ENCODE measurements at places on chromosomes 5 and 9. TPM values are rescaled to one million over a fixed set of nuclear protein-coding genes. Genes with fewer than 3 reads are reported as not detected.

The SNCAIP gene
- total RNA-seq: 4.2 TPM

The SOWAHA gene
- total RNA-seq: not detected

GRCh38 chr9:137255448-137256114, 454 bp downstream of the NELFB start:
- peaks cover 15% of the 10 kb centered on the region for H3K4me1 ChIP-seq
- no peaks in the 10 kb centered on the region for H3K27me3 ChIP-seq
- peak overlapping the region; percentile 85 for H3K4me3 ChIP-seq
- H3K27ac ChIP-seq: peak overlapping the region; percentile 41

- H3K4me3 ChIP-seq: no peak overlapping the region
- no peaks in the 10 kb centered on the region for H3K4me1 ChIP-seq
- H3K27me3 ChIP-seq: no peaks in the 10 kb centered on the region
- DNase-seq: no peak
- H3K27ac ChIP-seq: no peak overlapping the region
Observed at GRCh38 chr9:13163287-13163686, 116.2 kb downstream of the MPDZ start.

- H3K27ac ChIP-seq: no peak overlapping the region
- no peaks in the 10 kb centered on the region for H3K4me1 ChIP-seq
- H3K27me3 ChIP-seq: peaks cover 24% of the 10 kb centered on the region
- DNase-seq: no peak
Observed at GRCh38 chr5:135631391-135631790, 52.6 kb upstream of the CXCL14 start.

DNA sequence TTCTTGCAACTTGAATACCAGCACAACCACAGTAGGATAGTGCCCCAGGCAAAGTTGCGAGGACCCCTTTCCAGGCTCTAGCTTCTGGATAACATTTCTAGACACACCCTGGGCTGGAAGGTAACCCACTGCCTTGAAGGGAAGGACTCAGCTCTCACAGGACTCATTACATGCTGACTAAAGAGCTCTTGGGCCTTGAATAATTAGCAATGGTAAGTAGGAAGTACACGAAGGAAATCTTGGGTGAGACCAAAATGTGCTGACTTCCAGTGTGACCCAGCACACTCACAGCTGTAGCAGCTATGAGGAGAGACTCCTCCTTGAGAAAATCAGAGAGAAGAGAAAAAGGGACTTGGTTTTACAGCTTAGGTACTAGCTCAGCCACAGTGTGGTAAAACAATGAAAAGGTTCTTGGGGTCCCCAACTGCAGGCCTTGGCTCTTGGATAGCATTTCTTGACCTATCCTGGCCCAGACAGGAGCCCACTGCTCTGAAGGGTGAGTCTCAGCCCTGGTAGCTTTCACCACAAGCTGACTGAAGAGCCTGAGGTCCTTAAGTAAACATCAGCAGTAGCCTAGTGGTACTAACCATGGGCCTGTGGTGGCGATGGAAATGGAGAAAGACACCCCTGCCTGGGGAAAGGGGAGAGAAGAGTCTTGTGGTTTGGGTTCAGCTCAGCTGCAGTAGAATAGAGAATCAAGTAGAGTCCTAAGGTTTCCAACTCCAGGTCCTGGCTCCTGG, 621.7 kb downstream of the SEMA5A start:
- no peaks in the 10 kb centered on the region for H3K4me1 ChIP-seq
- H3K27me3 ChIP-seq: no peaks in the 10 kb centered on the region
- H3K4me3 ChIP-seq: no peak overlapping the region
- H3K27ac ChIP-seq: no peak overlapping the region

The ZNF367 gene
- total RNA-seq: 2.3 TPM

The CTXN3 gene
- total RNA-seq: not detected
